ENCODE measurements at places on chromosomes 4 and X.

- no peak for DNase-seq
These were observed 401.5 kb downstream of the PPP3CA start for GRCh38 chr4:100945789-100946188.

DNA sequence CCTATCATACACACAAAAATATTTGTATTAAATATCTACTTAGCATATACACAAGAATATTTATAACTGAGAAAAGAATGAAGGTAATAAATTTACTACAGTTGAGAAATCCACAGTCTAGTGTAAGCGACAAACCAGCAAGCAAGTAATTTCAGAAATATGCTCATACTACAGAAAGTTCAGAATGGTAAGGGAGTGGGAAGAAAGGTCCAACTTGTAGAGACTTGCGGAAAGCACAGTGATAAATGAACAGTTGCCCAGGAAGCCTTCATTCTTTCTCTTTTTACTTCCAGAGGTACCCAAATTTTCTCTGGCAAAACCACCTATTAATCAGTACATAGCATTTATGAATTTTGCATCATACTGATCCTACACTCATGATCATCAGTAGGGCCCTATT is 438.1 kb upstream of the PCDH10 start:
- DNase-seq: no peak

DNA sequence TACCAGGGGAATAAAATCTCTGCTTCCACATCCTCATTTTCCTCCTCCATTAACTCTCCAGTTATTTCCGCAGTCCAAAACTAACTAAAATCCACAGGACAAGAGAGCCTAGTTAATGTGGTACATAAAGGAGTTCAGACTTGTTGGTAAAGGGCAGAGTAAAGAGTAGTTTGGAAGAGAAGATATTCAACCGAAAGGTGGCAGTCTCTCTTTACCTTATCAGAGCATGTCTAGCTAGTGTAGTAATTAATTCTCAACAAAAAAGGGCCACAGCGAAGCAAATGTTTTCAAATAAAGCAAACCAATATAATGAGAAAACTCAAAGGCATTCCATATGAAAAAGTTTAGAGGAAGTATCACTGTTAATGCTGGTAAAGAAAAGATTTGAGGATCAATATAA is 286.5 kb downstream of the GLUD2 start:
- no peak for DNase-seq

GRCh38 chr4:96744676-96745075 is 904.8 kb downstream of the PDHA2 start:
- no peak for DNase-seq

DNA sequence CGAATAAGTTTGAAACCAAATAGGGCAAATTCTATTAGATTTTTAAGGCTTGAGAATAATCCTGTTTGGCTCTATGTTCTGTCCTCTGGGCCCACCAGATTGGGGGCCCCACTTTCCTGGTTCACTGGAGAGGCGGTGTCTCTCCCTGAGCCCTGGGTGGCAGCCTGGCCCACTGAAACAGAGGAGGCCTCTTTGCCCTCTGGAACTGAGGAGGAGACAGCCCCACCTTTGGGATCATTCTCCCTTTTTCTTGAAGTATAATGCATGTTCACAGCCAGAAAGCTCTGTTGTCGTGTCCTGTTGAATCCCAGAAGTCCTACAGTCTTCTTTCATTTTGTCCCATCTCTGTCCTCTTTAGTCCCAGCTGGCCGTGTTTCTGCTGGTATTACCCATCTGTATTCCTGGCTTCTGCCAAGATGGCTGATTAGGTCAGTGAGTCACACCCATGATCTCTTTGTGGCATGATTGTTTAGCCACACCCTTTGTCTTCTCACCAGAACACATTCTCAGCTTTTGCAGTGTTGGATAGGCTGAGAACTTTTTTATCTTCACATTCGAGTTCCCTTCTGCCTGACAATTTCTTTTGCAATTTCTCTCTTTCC is 8.1 kb upstream of the TBC1D25 start:
- no peak for DNase-seq
